Fibroblast of upper back skin (primary cell): ENCODE measurements at places on chromosomes 6 and 20.

DNA sequence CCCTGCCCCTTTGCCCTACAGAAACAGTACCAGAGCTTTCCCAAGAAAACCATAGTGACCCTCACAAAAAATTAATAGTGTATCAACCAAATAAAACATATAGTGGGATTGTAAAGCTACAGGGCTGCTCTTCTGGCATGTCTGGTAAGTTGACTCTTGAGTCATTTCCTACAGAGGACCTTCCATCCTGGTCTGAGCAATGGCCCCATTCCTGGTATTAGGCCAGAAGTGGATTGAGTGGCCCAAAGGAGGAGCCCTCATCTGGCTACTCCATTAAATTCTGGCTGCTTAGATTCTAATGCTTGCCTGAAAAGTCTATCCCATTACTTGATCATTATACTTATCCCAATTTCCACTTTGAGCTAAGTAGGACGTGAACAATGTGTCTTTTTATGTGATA is 150.9 kb upstream of the HMGN3 start:
- DNase-seq, result no peak

- peak; percentile 9 for DNase-seq
Measured at GRCh38 chr20:18832546-18833200, 19.1 kb downstream of the SCP2D1 start.

DNA sequence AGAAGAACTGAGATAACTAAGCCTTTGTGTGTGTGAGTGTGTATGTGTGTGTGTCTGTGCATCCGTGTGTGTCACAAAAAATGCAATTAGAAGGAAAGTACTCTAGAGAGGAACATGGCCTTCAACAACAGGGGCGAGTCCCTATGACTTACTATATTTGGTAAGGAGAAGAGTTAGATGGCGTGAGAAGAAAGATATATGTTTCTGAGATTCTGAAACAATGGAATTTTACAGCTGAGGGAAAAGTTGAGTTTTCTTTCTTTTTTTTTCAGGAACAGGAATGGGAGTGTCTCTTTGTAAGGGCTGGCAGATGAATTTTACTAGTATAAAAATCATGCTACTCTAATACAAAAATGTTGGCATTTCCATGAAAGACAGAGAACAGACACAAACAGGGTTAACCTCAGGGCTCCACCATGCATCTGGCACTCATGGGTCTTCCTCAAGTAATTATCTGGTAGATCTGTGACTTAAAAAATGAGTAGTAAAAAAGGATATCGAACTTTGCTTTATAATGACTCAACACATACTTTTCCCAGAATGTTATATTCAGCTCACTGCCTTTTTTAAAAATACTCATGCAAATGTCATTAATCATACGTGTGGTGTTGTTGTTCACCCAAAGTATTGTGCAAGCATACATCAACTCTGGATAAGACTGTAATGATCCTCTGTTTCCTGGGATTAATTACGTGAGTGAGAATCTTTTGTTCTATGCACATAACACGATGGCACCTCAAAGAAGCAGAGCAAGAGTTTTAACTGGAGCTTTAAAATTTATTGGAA is 12.8 kb upstream of the SASH1 start:
- peak; percentile 94 for DNase-seq

DNA sequence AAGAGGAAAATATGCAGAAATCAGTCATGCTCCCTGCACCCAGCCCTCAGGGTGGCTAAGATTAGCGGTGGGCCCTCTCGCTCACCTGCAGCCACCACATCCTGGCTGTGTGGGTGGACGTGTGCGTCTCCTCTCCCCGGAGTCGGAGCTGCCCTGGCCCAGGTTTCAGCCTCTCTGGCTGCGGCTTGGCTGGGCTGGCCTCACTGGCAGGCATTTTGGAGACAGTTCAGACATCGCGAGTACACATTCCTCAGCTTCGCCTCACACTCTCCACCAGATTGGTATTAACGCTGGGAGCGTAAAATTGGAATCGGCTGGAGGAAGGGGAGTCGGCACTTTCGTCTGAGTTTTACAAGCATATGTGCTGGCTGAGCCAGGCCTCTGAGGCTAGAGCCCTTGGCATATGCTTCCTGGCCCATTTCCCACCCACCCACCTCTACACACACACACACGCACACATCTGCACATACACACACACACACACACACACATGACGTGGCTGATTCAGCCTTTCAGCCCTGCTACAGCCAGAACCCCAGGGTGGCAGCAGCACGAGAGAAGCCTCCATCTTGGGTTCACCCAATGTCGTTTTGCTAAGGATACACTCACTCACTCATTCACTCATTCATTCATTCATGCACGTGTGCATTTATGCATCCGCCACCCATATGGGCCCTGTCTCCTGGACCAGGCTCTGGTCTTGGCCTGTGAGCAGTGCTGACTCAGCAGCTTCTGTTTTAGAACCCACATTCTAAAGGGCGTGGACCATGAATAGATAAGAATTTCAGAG is 42.9 kb downstream of the BCAS4 start:
- peak; percentile 95 for DNase-seq

GRCh38 chr6:150928882-150929281 is 63.4 kb downstream of the MTHFD1L start:
- no peak for DNase-seq

GRCh38 chr6:135274561-135275293 is 93.6 kb downstream of the MYB start:
- peak; percentile 19 for DNase-seq
